Suppressor macrophage treated with lipopolysaccharide for 1 hour (primary cell): ENCODE measurements at places on chromosomes 5 and 9.

- DNase-seq: peak; percentile 36
Observed at GRCh38 chr5:123089914-123090660, 1.0 kb downstream of the PRDM6 start.

DNA sequence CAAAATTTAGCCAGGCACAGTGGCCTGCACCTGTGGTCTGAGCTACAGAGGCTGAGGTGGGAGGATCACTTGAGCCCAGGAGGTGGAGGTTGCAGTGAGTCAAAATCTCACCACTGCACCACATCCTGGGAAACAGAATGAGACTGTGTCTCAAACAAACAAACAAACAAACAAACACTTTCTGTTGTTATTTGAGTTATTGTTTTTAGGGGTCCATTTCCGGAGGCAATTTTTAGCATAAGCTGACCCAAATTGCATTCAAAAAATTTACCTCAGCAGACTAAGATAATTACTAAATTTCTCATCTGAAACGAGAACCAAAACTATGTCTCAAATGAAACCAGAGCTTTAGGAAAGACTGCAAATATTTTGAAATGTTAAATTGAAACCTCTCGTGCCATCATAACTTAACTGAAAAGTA, 1485.1 kb downstream of the EFNA5 start:
- DNase-seq: no peak

GRCh38 chr5:78308703-78309102, 14.2 kb upstream of the AP3B1 start:
- no peak for DNase-seq

- DNase-seq: no peak
Observed at GRCh38 chr5:107391787-107392186, 278.9 kb downstream of the EFNA5 start.

DNA sequence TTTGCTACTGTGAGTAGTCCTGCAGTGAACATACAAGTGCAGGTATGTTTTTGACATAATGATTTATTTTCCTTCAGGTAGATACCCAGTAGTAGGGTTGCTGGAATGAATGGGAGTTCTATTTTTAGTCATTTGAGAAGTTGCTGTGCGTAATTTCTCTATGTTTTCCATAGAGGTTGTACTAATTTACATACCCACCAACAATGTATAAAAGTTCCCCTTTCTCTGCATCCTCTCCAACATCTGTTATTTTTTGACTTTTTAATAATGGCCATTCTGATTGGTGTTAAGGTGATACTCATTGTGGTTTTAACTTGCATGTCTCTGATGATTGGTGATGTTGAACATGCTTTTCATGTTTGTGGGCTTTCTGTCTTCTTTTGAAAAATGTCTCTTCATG, 64.7 kb upstream of the CTSL start:
- no peak for DNase-seq

GRCh38 chr9:113734826-113735225, 141.3 kb upstream of the ZNF618 start:
- no peak for DNase-seq

DNA sequence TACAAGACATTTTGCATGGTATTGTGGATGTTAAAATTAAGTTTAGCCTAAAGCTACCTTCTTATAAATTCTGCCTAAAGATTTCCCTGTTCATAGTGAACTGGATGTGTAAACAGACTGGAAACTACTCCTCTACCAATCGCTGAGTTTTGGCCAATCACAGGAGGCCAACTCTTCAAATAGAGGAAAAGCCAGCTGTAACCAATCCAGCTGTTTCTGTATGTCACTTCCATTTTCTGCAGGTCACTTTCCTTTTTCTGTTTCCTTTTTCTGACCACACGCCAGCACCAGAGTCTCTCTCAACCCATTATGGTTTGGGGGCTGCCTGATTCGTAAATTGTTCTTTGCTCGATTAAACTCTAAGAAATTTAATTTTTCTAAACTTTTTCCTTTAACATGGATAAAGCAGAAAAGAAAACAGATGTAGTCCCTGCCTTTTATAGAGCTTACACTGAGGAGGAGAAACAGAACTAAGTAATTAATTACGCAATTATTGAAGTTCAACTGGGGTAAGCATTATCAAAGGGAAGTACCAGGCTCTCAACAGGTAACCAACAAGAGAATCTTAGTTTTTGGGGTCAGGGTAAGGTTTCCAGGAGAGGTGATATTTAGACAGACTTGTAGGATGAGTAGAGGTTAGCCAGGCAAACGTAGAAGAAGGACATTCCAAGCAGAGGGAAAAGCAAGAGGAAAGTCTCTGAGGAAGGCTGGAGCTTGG, 27.7 kb downstream of the RANBP3L start:
- DNase-seq: peak; percentile 96

- DNase-seq: peak; percentile 18
Observed at GRCh38 chr5:149913436-149914419, 30.9 kb downstream of the PDE6A start.

- DNase-seq: no peak
Observed at GRCh38 chr5:9062873-9063272, 483.0 kb downstream of the SEMA5A start.

DNA sequence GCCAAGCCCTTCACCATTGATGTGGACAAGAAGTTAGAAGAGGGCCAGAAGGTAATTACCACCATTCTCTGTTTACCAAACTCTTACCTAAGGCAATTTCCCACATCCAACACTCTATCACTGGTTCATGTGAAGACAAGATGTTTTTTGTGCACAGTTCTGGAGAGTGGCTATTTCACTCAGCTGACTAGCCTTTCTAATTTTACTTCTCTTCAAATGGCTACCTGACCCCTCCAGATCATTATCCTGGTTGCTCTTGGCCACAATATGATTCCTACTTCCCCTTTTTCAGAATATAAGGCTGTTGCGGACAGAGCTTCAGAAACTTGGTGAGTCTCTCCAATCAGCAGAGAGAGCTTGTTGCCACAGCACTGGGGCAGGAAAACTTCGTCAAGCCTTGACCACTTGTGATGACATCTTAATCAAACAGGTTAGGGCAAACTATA, 7.1 kb downstream of the KIF20A start:
- DNase-seq: peak; percentile 34

DNA sequence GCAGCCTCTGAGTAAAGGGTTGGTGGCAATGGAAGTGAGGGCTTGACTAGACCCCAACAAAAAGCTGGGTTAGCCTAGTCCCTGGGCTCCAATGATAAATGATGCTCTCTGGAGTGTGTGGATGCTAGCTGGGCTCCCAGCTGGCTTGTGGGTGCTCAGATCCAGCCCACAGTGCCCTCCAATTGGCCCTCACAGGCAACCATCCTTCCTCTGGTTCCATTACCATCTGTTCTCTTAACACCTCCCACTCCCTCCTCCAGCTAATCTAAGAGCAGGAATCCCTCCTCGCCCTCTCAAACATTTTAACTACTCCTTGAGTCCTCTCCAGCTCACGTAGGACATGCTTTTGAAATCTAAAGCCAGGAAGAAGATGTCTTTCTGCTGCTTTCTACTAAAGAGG, 25.2 kb upstream of the FRMD3 start:
- DNase-seq: no peak

DNA sequence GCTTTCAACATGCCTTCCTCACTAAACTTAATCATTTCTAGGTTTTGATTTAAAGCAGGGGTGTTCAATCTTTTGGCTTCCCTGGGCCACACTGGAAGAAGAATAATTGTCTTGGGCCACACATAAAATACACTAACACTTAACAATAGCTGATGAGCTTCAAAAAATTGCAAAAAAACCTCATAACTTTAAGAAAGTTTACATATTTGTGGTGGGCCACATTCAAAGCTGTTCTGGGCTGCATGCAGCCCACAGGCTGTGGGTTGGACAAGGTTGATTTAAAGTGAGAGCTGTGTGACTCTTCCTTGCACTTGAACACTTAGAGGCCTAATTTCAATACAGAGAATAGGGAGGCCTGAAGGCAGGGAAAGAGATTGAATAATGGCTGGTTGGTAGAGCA, 598.3 kb downstream of the EFNA5 start:
- DNase-seq: no peak
